ENCODE measurements at places on chromosomes 3 and 15.

- DNase-seq: no peak
Observed at GRCh38 chr15:73258271-73259108, 110.3 kb downstream of the HCN4 start.

DNA sequence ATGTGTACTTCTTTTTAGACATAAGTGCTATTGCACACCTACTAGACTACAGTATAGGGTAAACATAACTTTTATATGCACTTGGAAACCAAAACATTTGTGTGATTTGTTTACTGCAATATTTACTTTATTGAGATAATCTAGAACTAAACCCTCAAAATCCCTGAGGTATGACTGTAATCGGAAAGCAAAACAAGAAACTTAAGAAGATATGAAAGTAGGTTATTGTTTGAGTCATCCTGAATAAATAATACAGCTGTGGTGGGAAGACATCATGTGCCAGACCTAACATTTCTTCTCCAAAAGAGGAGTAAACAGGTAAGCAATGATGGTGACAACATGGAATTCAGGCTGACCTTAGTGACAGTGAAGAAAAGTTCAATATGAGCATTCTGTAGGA is 765.5 kb downstream of the OTOL1 start:
- DNase-seq: no peak

DNA sequence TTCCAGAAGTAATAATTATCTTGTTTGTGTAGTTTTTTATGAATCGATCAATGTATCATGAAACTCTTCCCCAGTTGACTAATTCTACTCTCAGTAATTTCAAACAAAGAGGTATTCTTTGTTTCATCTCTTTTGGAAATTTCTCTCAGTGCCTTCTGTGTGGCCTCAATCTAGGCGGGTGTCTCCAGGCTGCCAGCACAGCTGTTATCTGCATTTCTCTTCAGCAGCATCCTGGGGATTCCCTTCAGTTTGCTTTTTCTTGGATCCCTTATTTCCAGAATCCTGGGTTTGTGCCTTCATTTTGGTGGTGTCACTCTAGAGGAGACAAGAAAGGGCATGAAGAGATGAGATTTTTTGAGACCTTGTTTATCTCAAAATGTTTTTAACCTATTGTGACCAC is 22.7 kb downstream of the NIPA2 start:
- no peak for DNase-seq

GRCh38 chr15:69082554-69082953 is 68.1 kb downstream of the NOX5 start:
- no peak for DNase-seq

- DNase-seq: no peak
Observed at GRCh38 chr3:51190199-51190598, 194.9 kb upstream of the MANF start.

DNA sequence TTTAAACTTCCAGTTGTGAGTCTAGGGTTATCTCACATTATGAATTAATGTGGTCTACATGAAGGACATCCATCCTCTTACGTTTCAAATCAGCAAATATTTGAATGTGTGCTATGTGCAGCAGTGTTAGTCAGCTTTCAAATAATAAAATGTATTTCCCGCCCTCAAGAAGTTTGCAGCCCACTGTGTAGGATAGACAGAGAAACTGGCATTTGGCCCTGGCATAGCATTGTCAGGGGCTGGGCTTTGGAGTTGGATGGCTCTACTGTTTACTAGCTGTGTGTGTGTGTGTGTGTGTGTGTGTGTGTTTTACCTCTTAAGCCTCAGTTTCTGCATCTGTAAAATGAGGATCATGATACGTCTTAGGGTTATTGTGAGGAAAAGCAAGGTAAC is 400.5 kb upstream of the C2CD4B start:
- no peak for DNase-seq

DNA sequence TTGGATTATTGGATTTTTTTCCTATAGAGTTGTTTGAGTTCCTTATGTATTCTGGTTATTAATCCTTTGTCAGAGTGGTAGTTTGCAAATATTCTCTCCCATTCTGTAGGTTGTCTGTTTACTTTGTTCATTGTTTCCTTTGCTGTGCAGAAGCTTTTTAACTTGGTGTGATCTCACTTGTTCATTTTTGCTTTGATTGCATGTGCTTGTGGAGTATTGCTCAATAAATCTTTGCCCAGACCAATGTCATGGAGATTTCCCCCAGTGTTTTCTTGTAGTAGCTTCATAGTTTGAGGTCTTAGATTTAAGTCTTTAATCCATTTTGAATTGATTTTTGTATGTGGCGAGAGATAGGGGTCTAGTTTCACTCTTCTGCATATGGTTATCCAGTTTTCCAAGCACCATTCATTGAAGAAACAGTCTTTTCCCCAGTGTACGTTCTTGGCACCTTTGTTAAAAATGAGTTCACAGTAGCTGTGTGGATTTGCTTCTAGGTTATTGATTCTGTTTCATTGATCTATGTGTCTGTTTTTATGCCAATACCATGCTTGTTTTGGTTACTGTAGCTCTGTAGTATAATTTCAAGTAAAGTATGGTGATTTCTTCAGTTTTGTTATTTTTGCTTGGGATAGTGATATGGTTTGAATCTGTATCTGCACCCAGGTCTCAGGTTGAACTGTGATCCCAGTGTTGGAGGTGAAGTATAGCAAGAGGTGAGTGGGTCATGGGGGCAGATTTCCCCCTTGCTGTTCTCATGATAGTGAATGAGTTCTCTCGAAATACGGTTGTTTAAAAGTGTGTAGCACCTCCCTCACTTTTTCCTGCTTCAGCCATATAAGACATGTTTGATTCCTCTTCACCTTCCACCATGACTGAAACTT is 46.1 kb upstream of the TNFSF10 start:
- no peak for DNase-seq

- no peak for DNase-seq
Observed at GRCh38 chr15:52428297-52428696, 100.4 kb downstream of the MYO5A start.

DNA sequence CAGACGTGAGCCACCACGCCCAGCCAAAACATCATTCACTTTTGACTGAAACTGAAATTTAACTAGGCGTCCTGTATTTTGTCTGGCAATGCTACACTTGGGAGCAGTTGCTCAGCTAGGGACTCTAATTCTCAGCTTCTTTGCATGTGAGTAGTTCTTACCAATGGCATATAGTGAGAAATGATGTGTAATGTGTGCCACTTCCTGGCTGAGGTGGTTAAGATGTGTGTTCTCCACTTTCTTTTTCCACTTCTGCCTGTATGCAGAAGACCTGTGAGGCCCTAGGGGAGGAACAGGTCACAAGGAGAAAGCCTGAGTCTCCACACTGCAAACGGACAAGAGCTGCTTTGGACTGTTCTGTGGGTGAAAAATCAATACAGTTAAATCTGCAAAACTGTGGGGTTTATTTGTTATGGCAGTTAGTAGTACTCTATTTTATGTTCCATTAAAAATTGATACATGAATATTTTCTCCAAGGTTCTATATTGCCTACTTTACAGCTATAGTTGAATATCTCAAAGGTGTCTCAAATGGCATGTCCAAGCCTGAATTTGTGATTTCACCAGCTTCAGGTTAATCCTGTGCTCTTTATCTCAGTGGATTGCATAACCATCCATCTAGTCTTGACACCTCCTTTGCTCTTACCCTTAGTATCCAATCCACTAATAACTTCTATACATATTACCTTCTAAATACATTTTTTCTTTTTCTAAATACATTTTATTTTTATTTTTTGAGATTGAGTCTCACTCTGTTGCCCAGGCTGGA is 59.3 kb downstream of the NR1D2 start:
- no peak for DNase-seq

- no peak for DNase-seq
Observed at GRCh38 chr3:112486811-112487505, 12.3 kb downstream of the BTLA start.

GRCh38 chr3:128846486-128846891 is 32.9 kb upstream of the ACAD9 start:
- DNase-seq: no peak

- no peak for DNase-seq
Observed at GRCh38 chr3:49641921-49642707, 32.0 kb upstream of the APEH start.

DNA sequence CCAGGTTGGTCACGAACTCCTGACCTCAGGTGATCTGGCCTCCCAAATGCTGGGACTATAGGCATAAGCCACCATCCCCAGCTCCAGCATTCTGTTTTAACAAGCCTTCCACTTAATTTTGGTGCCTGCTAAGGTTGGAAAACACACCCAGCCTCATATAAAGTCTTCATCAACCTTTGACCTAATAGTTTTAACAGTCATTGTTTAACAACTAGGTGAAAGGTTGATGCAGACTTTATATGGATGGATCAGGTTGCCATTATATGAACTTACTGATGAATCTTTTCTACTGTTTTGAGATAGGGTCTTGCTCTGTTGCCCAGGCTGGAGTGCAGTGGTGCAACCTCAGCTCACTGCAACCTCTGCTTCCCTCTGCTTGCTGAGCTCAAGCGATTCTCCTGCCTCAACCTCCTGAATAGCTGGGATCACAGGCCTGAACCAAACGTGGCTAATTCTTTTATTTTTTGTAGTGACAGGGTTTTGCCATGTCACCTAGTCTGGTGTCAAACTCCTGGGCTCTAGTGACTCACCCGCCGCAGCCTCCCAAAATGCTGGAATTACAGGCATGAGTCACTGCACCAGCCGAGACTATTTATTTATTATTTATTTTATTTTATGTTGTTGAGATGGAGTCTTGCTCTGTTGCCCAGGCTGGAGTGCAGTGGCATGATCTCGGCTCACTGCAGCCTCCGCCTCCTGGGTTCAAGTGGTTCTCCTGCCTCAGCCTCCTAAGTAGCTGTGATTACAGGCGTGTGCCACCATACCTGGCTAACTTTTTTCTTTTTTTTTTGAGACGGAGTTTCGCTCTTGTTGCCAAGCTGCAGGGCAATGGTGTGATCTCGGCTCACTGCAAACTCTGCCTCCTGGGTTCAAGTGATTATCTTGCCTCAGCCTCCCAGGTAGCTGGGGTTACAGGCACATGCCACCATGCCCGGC is 3.1 kb upstream of the RPAP1 start:
- no peak for DNase-seq

DNA sequence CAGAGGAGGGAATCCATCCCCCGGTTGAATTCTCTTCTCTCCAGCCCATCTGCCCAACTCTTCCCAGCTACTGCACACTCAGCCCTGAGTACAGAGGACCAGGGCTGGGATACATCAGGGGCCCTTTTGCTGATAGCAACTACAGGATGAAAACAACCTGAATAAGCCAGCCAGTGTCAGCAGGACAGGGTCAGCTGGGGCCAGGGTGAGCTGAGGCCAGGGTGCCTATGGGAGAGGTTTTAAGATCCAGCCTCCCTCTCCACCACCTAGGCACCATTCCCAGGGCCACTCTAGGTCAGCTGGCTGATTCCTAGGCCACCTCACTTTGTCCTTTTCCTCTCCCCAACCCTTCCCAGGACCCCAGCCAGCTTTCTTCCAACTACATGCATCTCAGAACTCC is 83.8 kb downstream of the MRPL46 start:
- DNase-seq: no peak

DNA sequence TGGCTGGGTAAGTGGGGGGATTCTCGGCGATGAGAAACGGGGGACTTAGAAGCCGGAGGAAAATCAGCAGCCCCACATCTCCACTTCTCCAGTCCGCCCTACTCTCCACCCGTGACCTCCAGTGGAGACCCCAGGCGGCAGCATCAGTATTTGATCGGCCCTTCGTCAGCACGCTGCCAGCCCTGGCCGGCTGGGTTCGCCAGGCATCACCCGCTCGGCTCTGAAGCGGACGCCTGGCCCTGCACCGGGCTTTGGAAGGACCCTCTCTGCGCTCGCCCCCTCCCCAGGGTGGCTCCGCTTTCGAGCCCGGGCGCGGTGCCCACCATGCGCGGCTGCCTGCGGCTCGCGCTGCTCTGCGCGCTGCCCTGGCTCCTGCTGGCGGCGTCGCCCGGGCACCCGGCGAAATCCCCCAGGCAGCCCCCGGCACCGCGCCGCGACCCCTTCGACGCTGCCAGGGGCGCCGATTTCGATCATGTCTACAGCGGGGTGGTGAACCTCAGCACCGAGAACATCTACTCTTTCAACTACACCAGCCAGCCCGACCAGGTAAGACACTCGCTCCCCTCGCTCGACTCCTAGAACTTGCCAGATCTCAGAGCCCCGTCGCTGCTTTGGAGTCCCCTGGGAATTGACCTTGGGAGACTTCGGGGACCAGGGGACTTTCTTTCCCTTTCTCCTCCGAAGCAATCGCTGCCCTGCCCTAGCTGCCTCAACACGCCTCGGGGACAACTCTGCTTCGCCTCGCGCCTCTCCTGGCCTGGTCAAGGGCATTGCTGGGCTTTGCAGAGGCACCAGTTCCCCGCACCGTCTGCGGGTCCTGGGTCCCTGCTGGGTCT is 561 bp downstream of the SIDT1 start:
- DNase-seq: peak; percentile 62

DNA sequence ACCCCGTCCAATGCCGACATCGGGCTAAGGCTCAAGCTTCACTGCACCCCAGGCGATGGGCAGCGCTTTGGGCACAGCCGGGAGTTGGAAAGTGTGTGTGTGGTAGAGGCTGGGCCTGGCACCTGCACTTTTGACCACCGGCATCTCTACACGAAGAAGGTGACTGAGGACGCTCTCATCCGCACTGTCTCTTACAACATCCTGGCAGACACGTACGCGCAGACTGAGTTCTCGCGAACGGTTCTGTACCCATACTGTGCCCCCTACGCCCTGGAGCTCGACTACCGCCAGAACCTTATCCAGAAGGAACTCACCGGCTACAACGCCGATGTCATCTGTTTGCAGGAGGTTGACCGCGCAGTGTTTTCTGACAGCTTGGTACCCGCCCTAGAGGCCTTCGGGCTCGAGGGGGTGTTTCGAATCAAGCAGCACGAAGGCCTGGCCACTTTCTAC is 1.0 kb downstream of the PDE12 start:
- peak; percentile 30 for DNase-seq

DNA sequence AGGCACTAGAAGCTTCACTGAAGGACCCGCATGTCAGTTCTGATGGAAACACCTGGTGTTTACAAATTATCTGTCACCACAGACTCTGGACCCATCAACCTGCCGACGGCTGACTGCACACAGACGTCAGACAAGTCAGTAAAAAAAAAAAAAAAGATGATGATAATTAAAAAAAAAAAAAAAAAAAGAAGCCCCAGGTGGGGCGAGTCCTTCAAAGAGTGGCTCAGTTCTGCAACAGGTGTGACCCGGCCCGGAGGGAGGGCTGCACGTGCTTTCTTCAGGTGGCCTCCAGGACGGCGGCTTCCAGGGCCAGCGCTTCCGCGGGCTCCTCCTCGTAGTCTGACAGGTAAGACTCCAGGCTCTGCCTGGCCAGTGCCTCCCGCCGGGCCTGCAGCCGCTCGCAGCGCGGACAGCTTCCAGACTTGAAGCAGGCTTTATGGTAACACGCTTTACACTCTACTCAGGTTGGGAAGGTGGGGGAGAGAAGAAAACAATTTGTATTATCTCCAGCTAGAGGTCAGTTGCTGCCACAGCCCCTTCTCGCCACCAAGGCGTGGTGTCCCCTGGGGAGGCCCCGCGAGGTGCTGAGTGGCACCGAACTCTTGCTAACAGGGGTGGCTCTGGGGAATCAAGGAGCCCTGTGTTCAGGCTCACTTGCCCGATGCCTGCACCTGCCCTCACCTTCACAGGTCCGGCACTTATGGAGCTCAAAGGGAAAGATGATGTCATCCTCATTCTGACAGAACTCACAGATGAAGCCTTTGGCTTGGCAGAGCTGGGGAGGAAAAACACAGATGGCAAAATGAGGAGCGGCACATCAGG is 61.8 kb downstream of the RUBCN start:
- DNase-seq: no peak

GRCh38 chr3:139808201-139808600 is 126.8 kb upstream of the CLSTN2 start:
- no peak for DNase-seq

Measured in CD4-positive, alpha-beta T cell treated with Interleukin-6 for 4 hours (primary cell).